ENCODE measurements at places on chromosomes 11 and 22.
A peak's percentile ranks its signal among the peaks of the same experiment; 100 is the strongest.

DNA sequence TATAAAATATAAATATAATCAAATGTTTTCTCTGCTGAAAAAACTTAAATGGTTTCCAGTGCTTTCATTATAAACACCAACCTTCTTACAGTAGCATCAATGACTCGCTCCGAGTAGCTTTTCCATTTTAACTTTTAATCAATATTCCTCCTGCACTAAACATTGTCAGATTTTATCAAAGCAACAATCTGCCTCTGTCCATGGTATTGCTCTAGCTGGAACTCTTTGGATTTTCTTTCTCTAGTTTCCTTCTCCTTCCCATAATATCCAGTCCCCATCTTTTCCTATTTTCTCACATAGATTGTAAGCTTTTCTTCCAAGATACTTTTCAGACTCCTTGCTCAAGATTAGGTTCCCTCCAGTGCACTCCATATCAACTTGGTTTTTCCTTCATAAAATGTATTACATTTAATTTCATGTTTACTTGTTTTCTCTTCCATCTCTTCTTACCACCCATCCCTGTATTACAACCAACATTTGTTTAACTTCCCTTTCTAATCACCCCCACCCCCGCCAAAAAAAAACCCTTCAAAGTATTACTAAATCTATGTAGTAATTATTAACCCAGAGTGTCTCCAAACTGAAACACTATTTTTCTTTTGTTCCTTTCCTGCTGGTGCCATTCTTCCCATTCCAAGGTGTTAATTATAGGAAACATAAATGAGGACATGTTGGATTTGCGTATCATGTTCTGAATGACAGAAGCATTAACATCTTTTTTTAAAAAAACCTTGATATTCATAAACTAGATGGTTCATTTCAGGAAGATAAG lies 716.5 kb downstream of the NELL1 start:
- no peak for DNase-seq

DNA sequence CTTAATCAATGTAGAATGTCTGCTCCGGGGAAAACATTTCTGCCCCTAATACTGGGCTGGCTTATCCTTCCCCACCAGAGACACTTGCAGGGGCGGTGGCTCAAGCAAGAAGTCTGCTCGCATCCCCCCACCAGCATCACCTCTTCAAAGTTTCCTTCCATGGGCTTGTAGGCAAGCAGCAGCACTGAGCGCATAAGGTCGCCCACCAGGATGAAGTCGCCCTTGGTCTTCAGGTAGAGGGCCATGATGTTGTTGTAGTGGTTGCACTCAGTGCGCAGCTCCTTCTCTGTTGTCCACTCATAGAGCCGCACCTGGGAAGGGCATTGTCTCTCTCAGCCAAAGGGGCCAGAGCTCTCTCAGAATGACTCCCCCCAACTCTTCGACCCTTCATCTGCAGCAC lies 8.6 kb upstream of the VWCE start:
- DNase-seq = no peak

DNA sequence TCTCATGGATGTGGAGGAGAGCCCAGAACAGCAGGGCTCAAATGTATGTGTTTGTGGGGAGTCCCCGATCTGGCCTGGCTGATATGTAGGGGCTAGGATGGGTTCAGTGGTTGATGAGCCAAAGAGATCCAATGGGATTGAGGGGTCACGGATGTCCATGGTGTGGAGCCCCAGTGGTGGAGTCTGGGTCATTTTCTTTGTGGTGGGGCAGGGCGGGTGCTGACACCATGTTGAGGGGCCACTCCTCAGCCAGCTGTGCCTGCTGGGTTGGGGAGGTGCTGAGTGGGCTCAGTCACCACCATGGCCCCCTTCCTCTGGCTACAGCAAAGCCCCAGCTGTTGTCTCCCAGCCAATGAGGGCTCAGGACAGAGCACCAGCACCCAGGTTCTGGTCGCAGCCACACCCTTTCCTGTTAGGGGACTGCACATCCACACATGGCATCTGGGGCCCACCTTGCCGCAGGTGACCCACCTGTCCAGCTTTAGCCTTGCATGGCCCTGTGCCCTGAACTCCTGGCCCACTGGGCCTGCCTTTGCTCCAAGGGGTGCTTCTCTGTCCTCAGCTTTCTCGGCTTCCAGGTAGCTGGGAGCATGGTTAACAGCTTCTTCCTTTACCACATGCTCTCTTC lies 3.2 kb upstream of the GNAZ start:
- DNase-seq = no peak

DNA sequence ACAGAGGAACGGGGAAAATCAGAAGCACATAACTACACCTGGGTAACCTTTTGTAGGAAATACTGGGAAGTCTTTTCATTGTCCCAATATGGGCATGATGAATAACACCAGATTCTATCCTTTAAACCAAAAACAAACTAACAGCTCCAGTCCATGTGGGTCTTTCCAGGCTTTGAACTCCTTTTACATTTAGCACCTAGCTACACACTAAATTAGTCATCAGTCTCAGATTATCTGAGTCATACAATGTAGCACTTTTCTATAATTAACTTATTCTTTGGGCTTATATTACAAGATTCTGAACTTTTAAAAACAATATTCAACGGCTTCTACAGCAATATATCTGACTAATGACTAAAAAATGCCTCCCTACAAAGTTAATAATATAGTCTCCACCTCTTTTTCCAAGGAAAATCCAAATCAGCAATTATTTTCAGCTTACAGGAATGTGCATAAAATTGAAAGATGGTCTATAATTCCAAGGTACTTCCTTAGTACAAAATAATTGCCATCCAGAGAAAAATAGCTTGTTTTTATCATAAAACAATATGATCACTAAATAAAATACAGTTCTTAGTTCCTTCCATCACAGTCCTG lies 26.3 kb downstream of the STK33 start:
- DNase-seq = no peak

DNA sequence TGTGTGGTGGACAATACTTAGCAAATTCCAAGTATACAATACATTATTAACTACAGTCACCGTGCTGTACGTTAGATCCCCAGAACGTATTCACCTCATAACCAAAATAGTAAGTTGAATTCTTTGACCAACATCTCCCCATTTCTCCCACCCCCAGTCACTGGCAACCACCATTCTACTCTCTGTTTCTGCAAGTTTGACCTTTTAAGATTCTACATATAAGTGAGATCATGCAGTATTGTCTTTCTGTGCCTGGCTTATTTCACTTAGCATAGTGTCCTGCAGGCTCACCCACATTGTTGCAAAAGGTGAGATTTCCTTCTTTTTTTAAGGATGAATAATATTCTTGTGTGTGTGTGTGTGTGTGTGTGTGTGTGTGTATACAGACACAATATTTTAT lies 59.1 kb downstream of the IRAG1 start:
- DNase-seq = no peak

GRCh38 chr11:108909041-108909440 lies 244.2 kb downstream of the DDX10 start:
- no peak for DNase-seq

- no peak for DNase-seq
These were observed 8.3 kb downstream of the ATP5MGL start for GRCh38 chr22:42632096-42632495.

DNA sequence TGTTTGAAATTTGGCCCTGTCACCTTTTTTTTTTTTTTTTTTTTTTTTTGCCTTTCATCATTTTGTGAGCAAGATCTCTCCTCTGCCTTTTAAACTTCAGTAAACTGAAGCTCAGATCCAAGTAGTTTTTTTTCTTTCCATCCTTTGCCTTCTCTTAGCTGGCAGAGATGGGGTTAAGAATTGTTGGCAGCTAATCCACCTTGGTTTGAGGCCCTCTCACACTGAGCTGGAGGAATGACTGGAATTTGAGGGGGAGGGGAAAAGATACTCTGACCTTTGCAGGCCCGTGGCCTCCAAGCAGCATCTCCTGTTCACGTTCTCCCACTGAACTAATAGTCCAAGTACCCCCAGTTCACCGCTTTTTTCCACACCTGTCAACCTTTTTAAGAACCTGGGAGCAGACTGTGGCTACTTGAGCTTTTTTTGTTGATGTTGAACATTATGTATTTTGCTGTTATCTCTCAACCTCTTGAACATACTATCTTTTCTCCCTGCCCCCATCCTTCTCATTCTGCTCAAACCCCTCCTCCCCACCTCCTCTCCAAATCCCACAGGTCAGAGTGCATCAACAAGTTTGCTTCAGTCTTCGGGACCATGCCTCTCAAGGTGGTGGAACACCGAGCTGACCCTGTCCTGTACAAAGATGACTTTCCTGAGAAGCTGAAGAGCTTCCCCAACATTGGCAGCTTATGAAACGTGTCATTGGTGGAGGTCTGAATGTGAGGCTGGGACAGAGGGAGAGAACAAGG lies 66.2 kb downstream of the ALX4 start:
- DNase-seq = no peak

GRCh38 chr11:59154610-59155009 lies 12.0 kb downstream of the FAM111A start:
- no peak for DNase-seq

DNA sequence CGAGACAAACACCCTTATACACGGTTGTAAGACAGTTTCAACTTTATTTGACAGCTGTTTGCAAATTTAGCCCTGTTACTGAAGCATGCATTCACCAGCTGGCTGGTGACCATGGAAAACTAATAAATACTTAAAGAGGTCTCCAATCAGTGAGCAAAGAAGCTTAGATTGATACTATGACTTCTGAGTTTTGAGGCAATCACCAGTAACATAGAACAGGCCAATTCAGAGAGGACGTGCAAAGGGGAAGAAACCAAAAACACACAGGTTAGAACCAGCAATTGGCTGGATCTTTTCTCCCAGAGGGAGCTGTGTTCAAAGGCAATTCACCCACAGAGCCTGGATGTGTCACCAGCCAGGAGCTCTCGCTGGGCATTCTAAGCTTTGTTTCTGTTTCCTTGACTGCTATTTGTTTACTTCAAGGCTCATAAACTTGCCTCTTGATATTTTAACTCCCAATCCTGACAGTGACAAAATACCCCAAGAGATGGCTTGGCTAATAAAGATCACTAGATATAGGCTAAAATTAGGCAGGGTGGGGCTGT lies 113.6 kb upstream of the MTMR2 start:
- DNase-seq = peak; percentile 44

DNA sequence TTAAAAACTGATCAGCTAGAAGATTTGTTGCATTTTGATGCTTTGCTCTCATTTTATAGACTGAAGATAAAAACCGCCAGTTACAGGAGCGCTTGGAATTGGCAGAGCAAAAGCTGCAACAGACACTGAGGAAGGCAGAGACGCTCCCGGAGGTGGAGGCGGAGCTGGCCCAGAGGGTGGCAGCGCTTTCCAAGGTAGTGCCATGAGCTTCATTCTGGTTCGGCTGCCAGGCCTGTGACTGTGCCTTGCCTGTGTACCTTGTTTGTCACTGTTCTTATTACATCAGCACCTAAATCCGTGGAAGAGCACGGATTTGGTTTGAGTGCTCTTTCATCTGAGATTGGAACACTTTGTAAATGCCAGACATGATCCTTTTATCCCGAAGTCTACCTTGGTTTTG lies 61.4 kb downstream of the PPFIA1 start:
- peak; percentile 82 for DNase-seq

DNA sequence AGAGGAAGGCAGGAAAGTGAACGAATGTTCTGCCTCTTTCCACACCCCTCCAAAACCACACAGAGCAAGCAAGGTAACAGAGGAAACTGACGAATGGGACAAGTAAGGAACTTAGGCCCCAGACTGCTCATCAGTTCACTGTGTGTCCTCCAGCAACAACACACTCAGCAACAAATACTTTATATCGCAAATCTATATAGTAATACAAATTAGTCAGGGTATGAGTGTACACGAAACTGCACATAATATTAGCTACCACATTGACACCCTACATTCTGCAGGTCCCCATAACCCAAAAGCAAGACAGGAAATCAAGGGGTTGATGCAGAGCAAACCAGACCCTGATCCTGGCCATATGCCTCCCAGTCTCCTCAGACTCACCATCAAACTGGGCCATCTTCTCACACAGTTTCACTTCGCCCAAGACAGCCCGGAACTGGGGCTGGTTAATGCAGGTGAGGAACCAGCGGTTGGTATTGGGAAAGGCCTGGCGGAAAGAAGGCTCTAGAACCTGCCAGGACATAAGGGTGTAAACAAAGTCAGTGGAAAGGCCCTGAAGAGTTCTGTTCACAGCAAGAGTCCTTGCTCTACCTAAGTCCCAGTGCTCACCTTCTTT lies 6.6 kb downstream of the EEF1G start:
- no peak for DNase-seq

Data from Ammon's horn (tissue), 1 donor.